ENCODE measurements at places on chromosomes 2 and 18. TPM values are rescaled to one million over a fixed set of nuclear protein-coding genes. Genes with fewer than 3 reads are reported as not detected.

TEKT4 gene
- 0.16 TPM for polyA plus RNA-seq

NLRC4 gene
- polyA plus RNA-seq: 0.97 TPM

C2orf66 gene
- polyA plus RNA-seq: 0.35 TPM

GKN1 gene
- polyA plus RNA-seq: not detected

OR6B2 gene
- not detected for polyA plus RNA-seq

GRCh38 chr2:223602972-223603371, 811 bp upstream of the SCG2 start:
- no peak for DNase-seq

- no peak for DNase-seq
Measured at GRCh38 chr2:35184471-35184870, 1171.1 kb upstream of the CRIM1 start.

GRCh38 chr2:1910021-1910420, 165.7 kb upstream of the PXDN start:
- DNase-seq: no peak

DNA sequence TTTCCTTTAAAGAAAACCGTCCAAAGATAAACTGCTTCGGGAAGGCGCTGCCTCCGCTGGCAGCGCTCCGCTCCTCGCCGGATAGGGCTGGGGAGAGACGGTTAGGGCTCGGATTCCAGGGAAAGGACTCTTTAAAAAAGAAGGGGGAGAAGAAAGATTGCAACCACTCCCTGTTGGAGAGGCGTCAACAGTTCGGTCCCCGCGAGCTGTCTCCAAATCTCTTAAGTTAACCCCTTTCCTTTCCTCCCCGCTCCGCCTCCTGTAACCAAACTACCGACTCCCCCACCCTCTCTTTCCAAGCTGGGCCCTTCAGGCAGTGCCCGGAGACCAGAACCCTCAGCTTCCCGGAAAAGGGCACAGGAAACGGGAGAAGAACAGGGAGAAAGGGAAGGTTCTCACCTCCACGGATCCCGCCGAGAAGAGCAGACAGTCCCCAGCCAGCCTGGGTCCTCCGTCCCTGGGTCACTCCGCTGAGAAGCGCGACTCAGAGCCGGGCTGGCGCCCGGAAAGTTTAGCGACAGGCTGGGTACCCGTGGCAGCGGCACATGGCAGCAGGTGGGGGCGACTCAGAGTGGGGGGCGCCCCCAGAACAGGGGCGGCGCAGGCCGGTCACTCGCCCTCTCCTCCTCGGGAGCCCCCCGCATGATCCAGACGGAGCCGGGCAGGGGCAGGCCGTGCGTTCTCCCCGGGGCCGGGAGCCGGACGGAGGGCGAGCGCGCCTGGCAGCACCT, 675 bp downstream of the FZD5 start:
- no peak for DNase-seq

GRCh38 chr2:201152999-201153815, 29.7 kb upstream of the CASP10 start:
- DNase-seq: no peak

GRCh38 chr2:120886534-120887319, 151.1 kb downstream of the GLI2 start:
- DNase-seq: no peak

GRCh38 chr2:53473236-53473635, 294.4 kb upstream of the CHAC2 start:
- no peak for DNase-seq

DNA sequence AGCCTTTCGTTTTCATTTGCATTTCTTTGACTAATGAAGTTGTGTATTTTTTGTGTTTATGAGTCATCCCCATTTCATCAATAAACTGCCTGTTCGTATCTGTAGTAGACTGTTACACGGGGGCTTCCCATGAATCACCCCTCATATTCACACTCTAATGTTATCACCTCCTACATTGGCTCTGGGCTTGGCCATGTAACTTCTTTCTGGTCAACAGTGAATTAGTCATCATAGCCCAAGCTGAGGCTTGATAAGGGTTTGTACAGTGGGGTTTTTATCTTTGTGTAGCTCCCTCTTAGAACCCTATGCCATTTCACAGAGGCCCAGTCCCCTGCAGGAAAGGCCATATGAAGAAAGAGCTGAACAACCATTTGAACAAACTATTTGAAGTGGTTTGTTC, 151.0 kb downstream of the CCBE1 start:
- DNase-seq: no peak

- DNase-seq: no peak
Measured at GRCh38 chr18:31990823-31991222, 27.8 kb upstream of the RNF125 start.

GRCh38 chr2:190682168-190682567, 33.3 kb downstream of the NAB1 start:
- DNase-seq: no peak

DNA sequence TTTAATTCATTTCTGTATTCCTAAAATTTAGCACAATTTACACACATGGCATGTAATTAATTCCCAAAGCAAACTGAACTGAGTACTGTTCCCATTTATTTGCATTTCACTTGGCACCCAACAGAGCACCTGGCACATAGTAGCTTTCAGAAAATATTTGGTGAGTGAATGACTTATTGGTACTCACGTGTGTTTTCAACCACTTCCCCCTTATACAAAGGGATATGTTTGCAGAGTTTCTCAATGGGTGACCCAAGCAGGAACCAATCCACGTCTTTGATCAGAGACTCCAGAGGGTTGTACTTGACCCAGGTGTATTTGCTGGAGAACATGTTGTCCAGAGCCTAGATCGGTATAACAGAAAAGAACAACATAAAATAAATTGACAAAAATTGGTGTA, 6.6 kb downstream of the GKN2 start:
- no peak for DNase-seq

DNA sequence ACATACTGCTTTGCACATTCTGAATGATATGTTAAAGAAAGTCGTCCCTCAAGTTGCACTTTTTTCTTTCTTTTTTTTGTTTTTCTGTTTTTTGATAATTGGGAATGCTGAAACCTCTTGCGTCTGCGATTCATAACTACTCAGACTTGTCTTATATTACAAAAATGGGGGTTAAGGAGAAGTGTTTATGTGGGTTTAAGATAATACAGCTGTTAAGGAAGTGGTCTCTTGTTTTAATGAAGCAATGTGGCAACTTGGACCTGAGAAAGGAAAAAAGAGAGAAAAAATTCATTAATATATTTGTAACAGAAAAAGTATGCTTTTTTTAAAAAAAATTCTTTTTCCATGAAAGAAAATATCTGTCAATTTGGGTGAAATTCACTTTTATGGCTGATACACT, 268.5 kb upstream of the CCDC68 start:
- no peak for DNase-seq

DNA sequence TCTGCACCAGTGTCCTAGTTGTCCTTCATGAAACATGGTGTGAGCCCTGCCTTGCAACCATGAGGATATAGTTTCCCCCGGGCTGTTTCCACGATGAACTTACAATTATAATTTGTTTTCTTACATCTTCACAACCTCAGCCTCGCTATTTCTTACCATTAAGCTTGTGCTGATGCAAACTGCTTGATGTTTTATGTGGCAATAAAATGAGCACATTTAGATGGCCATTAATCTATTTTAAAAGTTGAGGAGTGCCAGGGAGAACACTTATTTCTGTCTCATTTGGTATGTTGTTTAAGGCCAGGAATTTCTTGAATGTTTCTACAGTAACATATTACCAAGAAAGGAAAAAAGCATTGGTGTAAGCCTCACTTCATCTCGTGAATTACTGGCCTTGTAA, 214.5 kb upstream of the SLC8A1 start:
- DNase-seq: peak; percentile 67

- no peak for DNase-seq
Measured at GRCh38 chr2:241040081-241040803, 41.8 kb downstream of the SNED1 start.

DNA sequence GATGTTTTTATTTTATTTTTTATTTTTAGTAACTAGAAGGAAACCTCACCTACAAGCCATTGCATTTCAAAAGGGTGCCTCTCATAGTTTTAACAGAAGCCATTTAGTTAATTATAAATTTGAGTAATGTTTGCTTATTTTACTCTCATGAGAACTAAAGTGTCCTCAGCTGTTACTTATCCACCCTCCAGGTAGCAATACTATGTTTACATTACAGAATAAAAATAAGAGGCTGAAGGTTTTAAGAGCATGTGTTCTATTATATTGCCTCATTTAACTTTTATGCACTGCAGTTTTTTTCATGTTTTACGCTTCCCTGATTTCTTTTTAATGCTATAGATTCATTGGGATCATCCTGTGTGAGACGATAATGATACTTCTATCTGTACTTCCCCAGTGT, 235.5 kb downstream of the THSD7B start:
- no peak for DNase-seq

All from right renal pelvis (tissue), 4 donors.